ENCODE measurements at places on chromosomes 11 and 22. TPM values are rescaled to one million over a fixed set of nuclear protein-coding genes. Genes with fewer than 3 reads are reported as not detected.

Gene PYGM
- total RNA-seq: 0.44 TPM

Gene ARHGAP42
- total RNA-seq: 4.0 TPM

Gene SLCO2B1
- 9.7 TPM for total RNA-seq

Gene MFNG
- 4.3 TPM for total RNA-seq

Gene UPB1
- total RNA-seq: 0.12 TPM

Gene C22orf15
- total RNA-seq: not detected

Gene AQP11
- not detected for total RNA-seq

Gene TRIM22
- 21.7 TPM for total RNA-seq

Gene SHISAL1
- 0.08 TPM for total RNA-seq

Gene ADAMTS8
- total RNA-seq: 0.56 TPM

Gene FGF4
- not detected for total RNA-seq

Gene GLYAT
- total RNA-seq: not detected

Gene ABCG4
- 0.52 TPM for total RNA-seq

Gene KBTBD4
- 8.0 TPM for total RNA-seq

Gene TEX54
- not detected for total RNA-seq

Gene MMP1
- 3.5 TPM for total RNA-seq

Gene TFIP11
- total RNA-seq: 23.2 TPM

Gene WT1
- total RNA-seq: not detected

Gene RBMXL2
- total RNA-seq: not detected

Gene LRRN4CL
- 1.1 TPM for total RNA-seq

Gene PRRG4
- total RNA-seq: 36.9 TPM

Gene FOSL1
- total RNA-seq: 28.9 TPM

Gene LRRC75B
- total RNA-seq: 5.0 TPM

Gene PRODH
- total RNA-seq: 4.5 TPM

Gene PRG3
- not detected for total RNA-seq

Gene OR8K1
- total RNA-seq: not detected

Gene TRIM51
- total RNA-seq: not detected

Gene PKP3
- total RNA-seq: 359 TPM

Gene MRGPRE
- total RNA-seq: not detected

Gene MS4A4E
- 0.64 TPM for total RNA-seq
